ENCODE measurements at places on chromosomes 7 and 10.
A peak's percentile ranks its signal among the peaks of the same experiment; 100 is the strongest.

- no peak for DNase-seq
Measured at GRCh38 chr7:676246-676971, 50.1 kb upstream of the DNAAF5 start.

- DNase-seq = no peak
Measured at GRCh38 chr10:27861781-27862180, 116.2 kb upstream of the MKX start.

- peak; percentile 97 for DNase-seq
Measured at GRCh38 chr7:133081599-133082389, at the start of gene CHCHD3. CHCHD3 (minus strand) TSS chr7:133082090; CDS start chr7:133081937, 153 bp downstream.

- no peak for DNase-seq
Measured at GRCh38 chr10:11003679-11004078, 14.0 kb upstream of the CELF2 start.

- DNase-seq = no peak
Measured at GRCh38 chr7:106747804-106748203, 86.8 kb upstream of the CCDC71L start.

GRCh38 chr7:149457766-149458165 is 3.1 kb downstream of the ZNF777 start:
- no peak for DNase-seq

DNA sequence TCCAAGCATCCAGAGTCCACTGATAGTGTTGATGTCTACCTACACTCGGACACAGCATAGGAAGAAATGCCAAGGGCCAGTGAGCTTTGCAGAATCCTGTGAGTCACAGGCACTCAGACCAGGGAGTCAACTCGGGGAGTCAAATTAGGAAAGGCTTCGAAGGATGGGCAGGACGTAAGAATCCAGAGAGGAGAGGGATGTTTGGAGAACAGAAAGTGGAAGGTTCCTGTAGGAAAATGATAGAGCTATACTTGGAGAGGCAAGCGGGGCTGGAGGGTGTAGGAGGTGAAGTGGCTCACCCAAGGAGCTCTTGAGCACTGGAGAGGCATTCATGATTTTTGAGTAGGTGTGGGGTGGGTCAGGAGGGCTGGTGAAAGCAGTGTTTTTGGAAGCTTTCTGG is 3.0 kb downstream of the ZYX start:
- peak; percentile 47 for DNase-seq

DNA sequence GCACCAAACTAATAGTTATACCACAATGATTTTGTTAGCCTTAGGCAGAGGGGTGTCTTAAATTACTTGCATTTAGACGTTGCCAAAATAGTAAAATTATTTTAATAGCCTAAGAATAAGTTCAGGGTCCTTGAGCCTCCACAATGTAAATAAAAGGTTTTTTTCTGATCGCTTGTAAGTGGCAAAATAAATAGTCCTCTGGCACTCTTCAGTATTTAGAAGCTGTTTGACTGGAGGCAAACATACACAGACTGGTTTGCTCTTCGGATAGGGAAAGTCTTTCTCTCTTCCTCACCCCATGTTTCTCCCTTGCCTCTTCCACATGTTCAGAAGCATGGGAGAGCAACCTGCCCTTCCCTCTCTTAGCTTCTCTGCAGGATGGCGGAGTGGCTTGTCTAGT is 49.5 kb upstream of the FAM180A start:
- DNase-seq = peak; percentile 99

DNA sequence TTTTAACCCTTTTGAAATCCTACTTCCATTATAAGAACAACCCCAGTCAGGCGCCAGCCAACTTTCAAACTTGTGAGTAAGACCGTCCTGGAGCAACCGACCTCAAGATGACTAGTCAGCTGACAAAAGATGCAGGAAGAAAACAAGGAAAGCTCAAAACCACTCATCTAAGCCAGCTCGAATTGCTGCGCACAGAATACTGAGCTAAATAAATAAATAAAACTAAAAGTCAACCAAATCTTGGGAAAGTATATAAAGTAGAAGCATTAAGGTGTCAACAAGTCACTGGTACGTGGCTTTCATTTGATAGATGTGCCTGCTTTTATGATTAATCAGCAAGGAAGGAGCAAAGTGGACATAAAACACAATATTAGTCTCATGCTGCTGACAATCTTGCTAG is 1269.8 kb downstream of the XPNPEP1 start:
- DNase-seq = no peak

GRCh38 chr10:119023553-119023868 is 6.0 kb upstream of the NANOS1 start:
- DNase-seq = no peak

- no peak for DNase-seq
Measured at GRCh38 chr10:27628621-27629020, 117.0 kb downstream of the MKX start.

DNA sequence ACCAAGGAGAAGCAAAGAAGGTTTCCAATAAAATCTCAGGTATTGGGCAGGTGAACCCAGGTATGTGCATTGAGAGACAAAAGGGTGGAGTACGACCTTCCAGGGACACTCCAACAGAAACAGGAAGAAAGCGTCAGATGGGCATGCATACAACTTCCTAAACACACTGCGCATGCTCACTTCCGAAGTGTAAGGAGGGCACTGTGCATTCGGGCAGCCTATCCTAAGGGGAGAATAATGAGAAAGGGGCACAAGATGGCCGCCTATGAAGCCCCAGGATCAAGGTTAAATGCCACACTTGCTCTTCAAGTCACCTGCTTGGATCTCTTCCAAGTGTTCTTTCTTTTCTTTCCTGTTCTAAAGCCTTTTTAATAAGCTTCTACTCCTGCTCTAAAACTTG is 39.4 kb upstream of the PRSS1 start:
- no peak for DNase-seq

Data from DMS79 treated with DMSO at 0.1 percent for 48 hours (cell line).